ENCODE measurements at places on chromosomes 2 and 18.

- no peak for DNase-seq
Observed at GRCh38 chr2:237324837-237325236, 89.1 kb downstream of the COL6A3 start.

- no peak for DNase-seq
Observed at GRCh38 chr2:110732422-110733413, at the start of gene ACOXL. TSS of gene ACOXL (plus strand) at chr2:110732573. CDS start at chr2:110768390, 35,817 bp downstream.

- peak; percentile 26 for DNase-seq
Observed at GRCh38 chr2:231780123-231780908, 766 bp downstream of the PDE6D start.

DNA sequence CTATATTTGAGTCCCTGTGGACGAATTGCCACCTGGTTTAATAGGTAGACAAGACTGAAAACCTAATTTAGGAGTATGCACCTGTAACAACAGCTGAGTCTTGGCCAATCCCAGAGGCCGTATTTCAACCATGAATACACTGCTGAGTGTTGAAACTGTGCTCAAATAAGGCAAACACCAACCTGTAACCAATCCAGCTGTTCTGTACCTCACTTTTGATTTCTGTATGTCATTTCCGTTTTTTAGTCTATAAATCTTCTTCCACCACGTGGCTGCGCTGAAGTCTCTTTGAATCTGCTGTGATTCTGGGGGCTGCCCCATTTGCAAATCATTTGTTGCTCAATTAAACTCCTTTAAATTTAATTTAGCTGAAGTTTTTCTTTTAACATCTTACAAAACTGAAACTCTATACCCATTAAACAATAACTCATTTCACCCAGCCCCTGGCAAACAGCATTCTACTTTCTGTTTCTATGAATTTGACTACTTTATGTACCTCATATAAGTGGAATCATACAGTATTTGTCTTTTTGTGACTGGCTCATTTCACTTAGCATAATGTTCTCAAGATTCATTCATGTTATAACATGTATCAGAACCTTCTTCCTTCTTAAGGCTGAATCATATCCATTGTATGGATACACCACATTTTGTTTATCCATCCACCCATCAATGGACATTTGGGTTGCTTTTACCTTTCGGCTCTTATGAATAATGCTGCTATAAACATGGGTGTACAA lies 7.5 kb upstream of the YPEL5 start:
- DNase-seq = no peak

DNA sequence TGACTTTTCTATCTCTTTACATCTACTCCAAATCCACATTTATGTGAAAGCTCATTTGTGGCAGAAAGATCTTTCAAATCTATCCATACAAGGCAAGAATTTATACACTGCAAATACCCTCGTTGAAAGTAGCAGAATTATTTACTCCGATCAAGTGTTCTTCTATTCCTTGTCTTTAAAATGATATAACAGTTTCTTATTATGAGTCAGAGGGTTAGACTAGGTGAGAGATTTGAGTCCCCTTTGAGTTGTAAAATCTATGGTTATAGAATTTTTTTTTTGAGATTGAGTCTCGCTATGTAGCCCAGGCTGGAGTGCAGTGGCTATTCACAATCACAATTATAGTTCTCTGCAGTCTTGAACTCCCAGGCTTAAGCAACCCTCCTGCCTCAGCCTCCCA lies 5.6 kb upstream of the GREB1 start:
- DNase-seq = no peak

DNA sequence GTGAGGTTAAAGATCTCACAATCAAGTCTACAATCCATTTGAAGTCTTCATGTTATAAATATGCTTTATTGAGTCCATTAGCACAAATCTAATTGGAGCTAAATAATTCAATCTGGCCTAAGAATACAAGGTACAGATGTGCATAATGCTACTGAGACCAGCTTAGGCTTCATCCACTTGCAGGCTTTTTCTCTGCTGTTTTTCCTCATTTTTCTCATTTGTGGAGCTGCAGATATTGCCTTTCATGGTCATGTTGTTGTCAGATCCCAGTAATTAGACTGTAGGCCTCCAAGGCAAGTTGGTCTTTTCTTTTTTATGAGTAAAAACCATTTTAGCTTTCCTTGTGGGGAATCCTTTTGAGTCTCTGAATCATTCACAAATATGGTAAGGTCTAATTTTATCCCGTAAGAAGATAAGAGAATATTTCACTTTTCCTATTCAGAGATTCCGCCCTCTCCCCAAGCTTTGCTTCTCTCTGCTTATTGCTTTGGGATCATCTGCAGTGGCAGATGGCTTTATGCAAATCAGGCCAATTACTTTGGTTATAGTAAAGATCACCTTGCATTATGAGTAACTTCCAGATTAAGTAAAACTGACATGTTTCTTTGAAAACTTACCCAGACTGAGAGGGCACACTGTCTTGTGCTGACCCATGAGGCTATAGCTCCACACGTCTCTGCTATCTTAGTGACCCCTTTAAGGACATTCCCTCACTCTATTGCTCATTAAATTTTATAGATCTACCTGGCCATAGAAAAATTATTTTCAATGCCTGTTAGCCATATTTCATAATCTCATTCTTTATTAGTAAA lies 80.9 kb downstream of the MGAT5 start:
- DNase-seq = no peak

- DNase-seq = no peak
Observed at GRCh38 chr2:167749016-167749415, 498.4 kb downstream of the STK39 start.
